ENCODE measurements at places on chromosomes 11 and 22. TPM values are rescaled to one million over a fixed set of nuclear protein-coding genes. Genes with fewer than 3 reads are reported as not detected.

DNA sequence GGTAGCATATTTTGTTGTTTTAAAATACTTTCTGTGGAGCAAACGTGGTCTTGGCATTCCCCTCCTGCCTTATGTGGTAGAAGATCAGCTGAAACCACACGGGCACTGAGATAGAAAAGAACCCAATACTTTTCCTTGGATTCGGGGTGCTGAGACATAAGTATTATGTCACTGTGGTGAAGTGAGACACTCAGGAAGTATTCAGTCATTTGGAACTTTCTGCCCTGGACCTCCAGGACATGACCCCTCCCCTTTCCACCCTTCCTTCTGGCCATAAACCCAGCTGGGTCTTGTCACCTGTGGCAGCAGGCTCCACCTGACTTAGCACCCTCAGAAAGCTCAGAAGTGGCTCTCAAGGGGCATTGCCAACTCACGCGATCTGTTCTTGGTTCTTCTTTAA is 123.4 kb downstream of the SWAP70 start:
- H3K4me3 ChIP-seq, result no peak overlapping the region
- no peak for DNase-seq
- H3K36me3 ChIP-seq, result peaks cover 3% of the 10 kb centered on the region

- H3K27ac ChIP-seq, result no peak overlapping the region
- DNase-seq, result no peak
- H3K4me3 ChIP-seq, result no peak overlapping the region
- H3K36me3 ChIP-seq, result no peaks in the 10 kb centered on the region
Observed at GRCh38 chr11:7581021-7581590, 67.3 kb downstream of the PPFIBP2 start.

GRCh38 chr22:24592851-24593558 is at the start of gene LRRC75B:
Gene LRRC75B, minus strand, starts transcription at chr22:24593073. Its CDS starts 34 bp downstream, at chr22:24593039.
- no peaks in the 10 kb centered on the region for H3K27me3 ChIP-seq
- no peaks in the 10 kb centered on the region for H3K4me1 ChIP-seq
- peak within 1 kb of the TSS; percentile 21 for H3K4me3 ChIP-seq
- H3K36me3 ChIP-seq, result no peaks in the 10 kb centered on the region

DNA sequence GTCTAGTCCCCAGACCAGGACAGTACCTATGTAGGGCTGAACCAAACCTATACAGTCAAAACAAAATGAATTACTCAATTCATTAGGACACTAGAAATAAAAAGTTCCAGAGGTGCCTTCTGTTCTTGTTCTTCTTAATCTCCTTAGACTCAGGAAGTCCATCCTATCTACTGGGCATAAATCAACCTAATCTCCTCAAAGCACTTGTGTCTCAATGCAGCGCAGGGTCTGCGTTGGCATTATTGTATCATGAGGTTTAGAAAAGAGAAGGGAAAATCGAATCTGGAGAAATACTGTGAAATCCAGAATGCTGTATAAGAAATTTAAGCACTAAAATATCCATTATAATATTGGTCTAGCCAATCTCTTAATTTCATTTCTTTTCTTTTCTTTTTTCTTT is 2.4 kb upstream of the OR10V1 start:
- no peak overlapping the region for H3K4me3 ChIP-seq
- DNase-seq, result no peak
- no peaks in the 10 kb centered on the region for H3K4me1 ChIP-seq

MTA2 gene
- 87.9 TPM for total RNA-seq

KRTAP5-10 gene
- not detected for total RNA-seq

PDE2A gene
- 80.8 TPM for total RNA-seq
